ENCODE measurements at places on chromosomes 11 and 22.

GRCh38 chr22:47382164-47382890, 619.9 kb downstream of the TBC1D22A start:
- DNase-seq: no peak

GRCh38 chr11:3021125-3021524, 29.0 kb upstream of the NAP1L4 start:
- no peak for DNase-seq

DNA sequence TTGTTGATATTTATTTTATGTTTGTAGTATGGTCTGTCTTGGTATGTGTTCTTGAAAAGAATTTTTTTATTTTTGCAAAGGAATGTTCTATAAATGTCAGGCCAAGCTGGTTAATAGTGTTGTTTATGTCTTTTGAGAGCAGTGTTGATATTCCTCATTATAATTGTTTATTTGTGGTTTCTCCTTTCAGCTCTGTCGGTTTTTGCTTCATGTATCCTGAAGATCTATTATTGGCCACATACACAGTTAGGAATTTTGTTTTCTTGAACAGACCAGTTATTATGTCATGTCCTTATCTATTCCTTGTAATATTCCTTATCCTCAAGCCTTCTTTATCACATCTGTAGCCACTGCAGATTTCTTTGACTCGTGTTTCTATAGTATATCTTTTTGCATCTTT, 56.5 kb downstream of the PDHX start:
- DNase-seq: no peak

DNA sequence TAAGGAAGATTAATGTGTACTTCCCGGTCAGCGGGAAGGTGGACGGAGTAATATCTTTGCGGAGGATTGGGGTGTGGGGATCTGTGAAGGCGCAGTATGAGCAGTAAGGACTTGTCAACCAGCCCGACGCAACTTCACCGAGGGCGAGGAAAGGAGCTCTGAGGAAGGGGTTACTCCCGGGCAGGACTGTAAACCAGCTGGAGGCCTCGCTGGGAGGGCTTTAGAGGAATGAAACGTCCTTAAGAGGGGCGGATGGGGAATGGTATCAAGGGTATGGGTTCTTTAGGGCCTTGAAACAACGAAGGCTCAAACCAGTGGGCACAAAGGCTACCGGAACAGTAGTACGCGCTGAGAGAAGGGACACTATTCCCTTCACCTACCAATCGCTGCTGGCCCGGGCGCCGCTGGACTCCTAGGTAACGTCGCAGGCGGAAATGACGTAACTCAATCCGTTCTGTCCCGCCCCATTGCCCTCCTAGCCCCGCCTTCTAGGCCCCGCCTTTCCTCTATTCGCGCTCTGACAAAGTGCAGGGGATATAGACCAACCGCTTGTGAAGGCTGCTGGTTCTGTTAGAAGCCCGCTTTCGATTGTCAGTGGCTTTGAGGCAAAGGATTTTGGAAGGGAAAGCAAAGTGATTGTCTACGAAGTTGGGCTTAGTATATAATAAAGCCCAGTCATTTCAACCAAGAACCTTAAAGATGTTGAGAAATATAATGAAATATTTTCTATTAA, at the start of gene C11orf65:
Gene C11orf65, minus strand, starts transcription at position 439 of the 733 bp plus-strand sequence. CDS start 5,970 bp downstream, outside the sequence.
- peak; percentile 86 for DNase-seq

- DNase-seq: no peak
These were observed 2.0 kb downstream of the CD248 start for GRCh38 chr11:66314561-66315497.

DNA sequence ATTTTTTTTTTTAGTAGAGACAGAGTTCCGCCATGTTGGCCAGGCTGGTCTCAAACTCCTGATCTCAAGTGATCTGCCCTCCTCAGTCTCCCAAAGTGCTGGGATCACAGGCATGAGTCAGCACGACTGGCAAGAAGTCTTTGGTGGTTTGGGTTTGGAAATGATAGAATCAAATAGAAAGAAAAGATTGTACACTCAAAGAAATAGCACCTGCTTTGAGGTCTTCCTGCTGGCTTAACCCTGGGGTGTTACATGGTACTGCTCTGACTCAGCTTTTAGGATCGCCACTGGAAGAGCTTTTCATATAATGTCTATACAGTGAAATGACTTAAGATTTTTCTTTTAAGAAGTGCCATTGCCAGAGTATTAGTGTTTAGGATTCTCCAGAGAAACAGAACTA, 50.2 kb downstream of the JAM3 start:
- DNase-seq: no peak

DNA sequence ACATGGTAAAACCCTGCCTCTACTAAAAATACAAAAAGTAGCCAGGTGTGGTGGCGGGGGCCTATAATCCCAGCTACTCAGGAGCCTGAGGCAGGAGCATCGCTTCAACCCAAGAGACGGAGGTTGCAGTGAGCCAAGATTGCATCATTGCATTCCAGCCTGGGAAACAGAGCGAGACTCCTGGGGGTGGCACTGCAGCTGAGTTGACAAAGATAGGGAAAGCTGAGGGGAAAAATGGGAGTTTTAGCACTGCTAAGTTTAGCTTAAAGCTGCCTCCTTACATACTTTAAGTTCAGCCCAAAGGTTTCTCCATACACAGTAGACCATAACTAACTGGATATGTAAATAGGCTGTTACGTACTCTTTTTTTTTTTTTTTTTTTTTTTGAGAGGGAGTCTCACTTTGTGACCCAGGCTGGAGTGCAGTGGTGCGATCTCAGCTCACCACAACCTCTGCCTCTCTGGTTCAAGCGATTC, 9.0 kb upstream of the USP28 start:
- DNase-seq: no peak
